ENCODE measurements at places on chromosomes 2 and 18. TPM values are rescaled to one million over a fixed set of nuclear protein-coding genes. Genes with fewer than 3 reads are reported as not detected.

Gene DDX18
- 114 TPM for total RNA-seq

DNA sequence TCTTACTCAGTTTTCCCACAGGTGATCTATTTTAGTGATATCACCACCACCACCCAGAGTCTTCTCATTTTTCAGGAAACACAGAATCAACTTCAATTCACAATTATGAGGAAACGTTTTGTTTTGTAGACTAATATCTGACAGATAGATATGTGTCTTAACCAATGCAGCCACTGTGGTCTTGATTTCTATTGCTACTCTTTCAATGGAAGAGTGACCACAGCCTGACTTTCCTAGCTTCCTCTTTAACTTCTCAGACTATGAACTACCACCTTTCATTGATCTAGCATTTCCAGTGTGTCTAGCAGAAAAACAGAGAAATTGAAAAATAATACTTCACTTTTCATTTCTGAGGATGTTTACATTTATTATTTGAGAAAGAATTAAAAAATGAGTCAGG, 20.5 kb downstream of the ADAM17 start:
- H3K4me3 ChIP-seq: no peak overlapping the region
- no peak overlapping the region for H3K27ac ChIP-seq
- H3K4me1 ChIP-seq: no peaks in the 10 kb centered on the region
- no peaks in the 10 kb centered on the region for H3K27me3 ChIP-seq

Gene ANKRD29
- total RNA-seq: 2.1 TPM

Gene TUBA3E
- 0.13 TPM for total RNA-seq

DNA sequence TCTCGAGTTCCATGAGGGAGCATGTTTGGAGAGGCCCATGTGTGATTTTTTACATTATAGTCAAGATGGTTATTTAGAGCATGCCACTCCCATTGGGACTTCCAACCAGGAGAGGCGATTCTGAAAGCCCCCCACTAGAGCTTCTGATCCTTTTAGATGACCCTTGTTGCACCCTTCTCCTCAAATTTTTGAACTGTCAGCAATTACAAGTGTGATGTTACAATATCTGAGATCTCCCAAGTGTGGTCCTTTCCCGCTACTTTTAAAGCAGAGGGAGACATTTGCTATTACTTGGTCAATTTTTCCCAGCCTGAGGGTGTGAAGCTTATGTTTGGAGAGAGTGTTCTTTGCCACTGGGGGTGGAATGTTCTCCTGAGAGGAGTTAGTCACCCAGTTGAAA, 16.7 kb upstream of the PTH2R start:
- no peak overlapping the region for H3K27ac ChIP-seq
- no peaks in the 10 kb centered on the region for H3K4me1 ChIP-seq
- H3K27me3 ChIP-seq: no peaks in the 10 kb centered on the region
- no peak overlapping the region for H3K4me3 ChIP-seq
- H3K36me3 ChIP-seq: peaks cover 12% of the 10 kb centered on the region
- no peak for DNase-seq

Gene SH3RF3
- total RNA-seq: 0.46 TPM

Gene PPM1B
- total RNA-seq: 156 TPM

DNA sequence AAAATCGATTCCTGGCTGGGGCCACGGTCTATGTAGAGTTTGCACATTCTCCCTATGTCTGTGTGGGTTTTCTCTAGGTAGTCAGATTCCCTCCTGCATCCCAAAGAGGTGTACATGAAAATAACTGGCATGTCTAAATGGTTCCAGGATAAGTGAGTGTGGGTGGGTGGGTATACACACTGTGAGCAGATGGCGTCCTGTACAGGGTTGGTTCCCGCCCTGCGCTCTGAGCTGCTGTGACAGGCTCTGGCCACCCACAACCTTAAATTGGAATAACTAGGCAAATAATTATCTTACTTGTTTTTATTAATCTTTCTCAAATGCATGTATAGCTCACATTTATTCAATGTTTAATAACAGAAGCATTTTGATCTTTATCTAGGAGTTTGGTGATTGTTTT, 16.3 kb downstream of the THOC1 start:
- H3K27ac ChIP-seq: no peak overlapping the region
- H3K4me3 ChIP-seq: no peak overlapping the region
- no peaks in the 10 kb centered on the region for H3K4me1 ChIP-seq
- no peaks in the 10 kb centered on the region for H3K27me3 ChIP-seq
- peaks cover 80% of the 10 kb centered on the region for H3K36me3 ChIP-seq

GRCh38 chr2:172102391-172103359, at the start of gene DLX2:
Gene DLX2 (minus strand): TSS chr2:172102900. CDS start chr2:172102538, 362 bp downstream.
- no peaks in the 10 kb centered on the region for H3K4me1 ChIP-seq
- H3K4me3 ChIP-seq: peak within 1 kb of the TSS; percentile 80
- peak; percentile 98 for DNase-seq
- peaks cover 86% of the 10 kb centered on the region for H3K27me3 ChIP-seq
- H3K27ac ChIP-seq: no peak within 1 kb of the TSS

DNA sequence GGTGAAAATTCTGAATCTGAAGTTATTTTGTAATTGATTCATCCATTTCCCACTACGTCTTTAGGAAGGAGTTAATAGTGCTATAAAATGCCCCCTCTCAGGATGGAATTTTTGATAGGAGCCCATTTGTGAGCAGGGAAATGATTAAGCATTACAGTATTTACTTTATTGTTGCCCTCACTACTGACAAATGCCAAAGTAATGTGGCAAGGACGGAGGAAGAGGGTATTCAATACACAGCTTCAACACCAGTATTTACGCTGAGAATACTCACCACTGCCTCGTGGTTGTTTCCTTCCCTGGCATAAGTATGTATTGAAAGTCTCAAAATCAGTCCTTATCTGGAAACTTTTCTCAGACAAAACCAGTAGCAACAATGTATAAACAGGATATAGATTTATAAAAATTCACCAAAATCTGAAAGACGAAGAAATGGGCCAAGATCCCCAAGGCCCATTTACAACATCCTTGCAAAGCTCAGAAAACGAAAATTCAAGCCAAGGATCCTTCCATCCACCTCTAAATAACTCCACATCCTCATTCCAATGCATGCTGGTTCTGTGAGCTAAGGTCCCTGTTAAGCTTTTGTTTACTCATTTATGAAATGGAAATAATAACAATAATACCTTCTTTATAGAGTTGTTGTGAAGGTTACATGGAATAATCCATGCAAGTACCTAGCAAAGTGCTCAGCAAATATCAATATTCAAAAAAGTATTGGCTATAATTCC, 29.3 kb downstream of the FEZ2 start:
- H3K4me3 ChIP-seq: no peak overlapping the region
- H3K36me3 ChIP-seq: peaks cover 4% of the 10 kb centered on the region
- no peaks in the 10 kb centered on the region for H3K27me3 ChIP-seq
- DNase-seq: no peak
- H3K27ac ChIP-seq: no peak overlapping the region

DNA sequence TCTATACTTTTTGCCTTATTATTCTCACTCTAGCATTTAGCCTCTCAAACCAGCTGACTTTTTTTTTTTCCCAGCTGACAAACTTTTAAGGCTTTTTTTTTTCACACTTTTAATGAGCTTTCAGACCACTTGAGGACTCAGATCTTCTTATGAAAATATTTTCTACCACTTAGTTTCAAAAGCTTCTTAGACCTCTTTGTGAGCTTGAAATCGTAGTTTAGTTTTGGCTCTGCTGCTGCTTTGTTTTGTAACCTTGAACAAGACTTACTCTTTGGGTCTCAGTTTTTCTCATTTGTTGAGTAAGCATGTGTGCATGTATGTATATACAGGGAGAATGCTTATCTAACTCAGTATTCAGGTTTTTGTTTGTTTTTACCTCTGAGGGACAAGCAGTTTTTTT, 3.5 kb downstream of the NBEAL1 start:
- H3K4me3 ChIP-seq: peak overlapping the region; percentile 33
- H3K27ac ChIP-seq: no peak overlapping the region
- no peaks in the 10 kb centered on the region for H3K4me1 ChIP-seq

DNA sequence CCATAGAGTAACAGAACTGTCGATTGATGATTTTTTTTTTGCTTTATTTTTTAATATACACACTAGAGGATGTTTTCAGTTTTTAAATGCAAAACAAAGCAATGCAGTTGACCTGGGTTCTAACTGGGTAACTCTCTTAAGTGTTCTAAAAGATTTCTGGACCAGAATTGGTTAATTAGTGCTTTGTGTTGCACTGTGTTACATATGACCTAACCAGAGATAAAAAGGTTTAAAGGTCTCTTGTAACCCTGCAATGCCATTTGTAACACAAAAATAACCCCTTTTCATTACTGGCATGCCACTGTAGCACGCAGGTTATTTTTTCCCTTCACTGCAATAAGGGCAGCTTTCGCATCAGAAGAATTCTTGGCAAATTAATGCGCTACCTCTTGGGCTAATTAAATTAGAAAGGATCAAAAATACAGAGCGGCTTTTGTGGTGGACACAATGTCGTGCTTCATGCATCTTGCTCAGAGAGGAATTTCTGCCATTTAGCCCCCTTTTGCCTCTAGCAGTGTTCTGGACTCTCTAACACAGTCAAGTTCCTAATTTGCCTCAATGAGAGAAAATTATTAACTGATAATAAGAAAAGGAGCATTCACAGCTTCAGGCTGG, 250.8 kb upstream of the ZEB2 start:
- H3K27ac ChIP-seq: no peak overlapping the region
- no peaks in the 10 kb centered on the region for H3K36me3 ChIP-seq
- H3K4me3 ChIP-seq: no peak overlapping the region
- H3K4me1 ChIP-seq: no peaks in the 10 kb centered on the region

GRCh38 chr18:71902482-71902881, 641.7 kb downstream of the CBLN2 start:
- no peaks in the 10 kb centered on the region for H3K4me1 ChIP-seq
- H3K27ac ChIP-seq: no peak overlapping the region
- no peak for DNase-seq
- no peak overlapping the region for H3K4me3 ChIP-seq
- no peaks in the 10 kb centered on the region for H3K27me3 ChIP-seq

GRCh38 chr2:6181926-6182325, 489.7 kb downstream of the SOX11 start:
- H3K27ac ChIP-seq: no peak overlapping the region
- DNase-seq: no peak
- H3K27me3 ChIP-seq: no peaks in the 10 kb centered on the region
- no peaks in the 10 kb centered on the region for H3K4me1 ChIP-seq

DNA sequence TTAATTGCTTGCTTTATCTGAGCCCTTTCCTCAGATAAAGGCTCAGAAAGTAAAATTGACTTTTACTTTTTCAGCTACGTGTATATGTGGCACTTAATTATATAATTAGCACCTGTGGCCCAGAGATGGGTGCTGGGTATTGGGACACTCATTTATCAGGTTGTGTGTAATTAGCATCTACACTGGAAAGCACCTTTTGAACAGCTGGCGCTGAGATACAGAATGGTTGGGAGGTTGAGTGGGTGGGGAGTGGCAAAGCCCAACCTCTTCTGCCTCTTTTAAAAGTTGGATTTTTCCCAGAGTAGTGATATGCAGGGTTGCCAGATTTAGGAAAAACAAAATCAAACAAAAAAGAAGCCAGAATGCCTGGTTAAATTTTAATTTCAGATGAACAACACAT, 23.9 kb downstream of the SPTBN1 start:
- H3K27me3 ChIP-seq: no peaks in the 10 kb centered on the region
- H3K27ac ChIP-seq: no peak overlapping the region
- DNase-seq: no peak
- H3K36me3 ChIP-seq: peaks cover 14% of the 10 kb centered on the region
- peaks cover 2% of the 10 kb centered on the region for H3K4me1 ChIP-seq
- H3K4me3 ChIP-seq: no peak overlapping the region

DNA sequence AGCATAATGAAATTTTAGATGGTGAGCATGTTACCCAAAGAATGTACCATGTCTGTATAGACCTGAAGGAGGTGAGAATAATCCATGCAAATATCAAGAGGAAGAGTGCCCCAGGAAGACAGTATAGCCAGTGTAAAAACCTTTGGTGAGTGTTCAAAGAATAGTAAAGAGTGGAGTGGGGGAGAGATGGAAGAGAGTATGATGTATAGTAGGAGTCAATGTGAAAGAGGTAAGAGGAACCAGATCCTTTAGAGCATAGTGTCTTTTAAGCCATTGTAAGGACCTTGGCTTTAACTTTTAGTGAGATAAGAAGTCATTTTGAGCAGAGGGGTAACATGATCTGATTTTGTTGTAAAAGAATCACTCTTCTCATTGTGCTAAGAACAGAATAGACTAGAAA, 1052.3 kb upstream of the ZEB2 start:
- no peak overlapping the region for H3K4me3 ChIP-seq
- H3K36me3 ChIP-seq: no peaks in the 10 kb centered on the region
- no peaks in the 10 kb centered on the region for H3K27me3 ChIP-seq
- no peaks in the 10 kb centered on the region for H3K4me1 ChIP-seq

Measured in H9 (cell line).